ENCODE measurements at places on chromosomes 3 and 15. TPM values are rescaled to one million over a fixed set of nuclear protein-coding genes. Genes with fewer than 3 reads are reported as not detected.

DNA sequence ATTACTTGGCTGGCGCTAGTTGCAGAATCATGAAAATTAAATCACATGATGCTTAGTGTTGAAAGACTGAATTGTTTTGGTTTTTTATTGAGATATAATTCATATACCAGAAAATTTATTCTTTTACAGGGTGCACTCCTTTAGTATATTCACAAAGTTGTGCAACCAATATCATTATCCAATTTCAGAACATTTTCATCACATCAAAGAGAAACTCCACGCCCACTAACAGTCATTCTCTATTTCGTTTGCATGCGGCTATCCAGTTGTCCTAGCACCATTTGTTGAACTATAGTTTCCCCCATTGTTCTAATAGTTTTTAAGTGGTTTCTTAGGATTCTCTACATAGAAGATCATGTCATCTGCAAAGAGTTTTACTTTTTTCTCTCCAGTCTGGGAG, 3.7 kb downstream of the EHD4 start:
- no peak for DNase-seq

EPM2AIP1 gene
- total RNA-seq = 34.8 TPM

- DNase-seq = peak; percentile 25
Measured at GRCh38 chr3:145939431-145939830, 221.6 kb downstream of the PLOD2 start.

FMN1 gene
- 5.3 TPM for total RNA-seq

DNA sequence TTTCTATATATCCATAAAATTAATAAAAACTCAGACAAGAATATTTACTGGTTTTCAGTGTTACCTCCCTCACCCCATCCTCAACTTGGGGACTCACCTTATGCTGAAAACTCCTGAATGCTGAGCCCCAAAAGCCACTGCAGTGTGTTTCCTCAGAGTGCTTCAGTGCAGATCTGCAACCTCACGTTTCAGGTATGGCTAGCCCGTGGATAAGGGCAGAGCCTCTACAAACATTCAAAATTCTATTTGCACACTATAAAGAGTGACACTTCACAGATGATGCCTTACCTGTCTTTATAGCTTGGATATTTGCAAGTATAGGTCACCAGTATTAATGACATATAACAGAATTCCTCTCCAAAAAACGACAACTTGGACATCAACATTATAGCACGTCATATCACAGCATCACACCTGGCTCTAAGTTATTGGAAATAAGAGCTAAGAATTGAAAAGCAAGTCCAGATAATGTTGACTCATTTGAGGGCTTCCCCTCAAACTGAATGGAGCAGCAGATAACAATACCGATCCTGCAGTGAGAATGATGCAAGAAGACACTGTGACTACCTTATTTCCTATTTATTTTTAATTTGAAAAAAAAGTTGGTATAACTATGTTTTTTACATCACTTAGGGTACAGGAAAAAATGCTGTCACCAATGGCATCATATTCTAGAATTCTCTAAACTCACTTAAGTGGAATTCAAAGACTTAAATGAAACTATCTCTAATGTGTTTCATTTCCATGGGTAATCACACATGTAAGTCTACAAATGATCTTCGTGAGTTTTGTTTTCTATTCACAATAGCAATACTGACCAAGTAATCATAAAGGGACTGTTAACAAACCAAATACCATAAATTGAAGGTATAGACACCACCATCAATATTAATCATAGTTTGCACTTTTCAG, 40.7 kb upstream of the RSL24D1 start:
- no peak for DNase-seq

GRCh38 chr3:184884359-184885017, 72.5 kb downstream of the VPS8 start:
- DNase-seq = no peak

DNA sequence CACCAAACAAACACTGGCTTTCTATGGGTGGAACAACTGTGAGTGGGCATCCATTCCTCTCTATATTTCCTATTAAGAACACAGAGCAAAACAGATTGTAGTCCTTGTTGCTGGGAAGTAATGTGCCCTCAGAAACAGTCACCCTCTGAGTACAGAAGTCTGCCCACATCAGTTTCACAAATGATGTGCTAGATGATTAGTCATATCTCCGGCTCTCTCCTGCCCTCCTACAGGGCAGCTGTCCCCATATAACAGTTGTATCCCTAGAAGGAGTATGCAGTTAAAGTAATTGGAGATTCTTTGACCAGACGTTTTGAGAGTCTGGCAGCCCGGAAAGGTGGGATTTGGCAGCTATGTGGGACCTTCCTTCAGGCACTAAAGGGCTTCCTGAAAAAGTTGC, 159.9 kb downstream of the APBA2 start:
- no peak for DNase-seq

- no peak for DNase-seq
Measured at GRCh38 chr3:51141573-51141972, 243.5 kb upstream of the MANF start.

DNAH1 gene
- total RNA-seq = 3.3 TPM

DNA sequence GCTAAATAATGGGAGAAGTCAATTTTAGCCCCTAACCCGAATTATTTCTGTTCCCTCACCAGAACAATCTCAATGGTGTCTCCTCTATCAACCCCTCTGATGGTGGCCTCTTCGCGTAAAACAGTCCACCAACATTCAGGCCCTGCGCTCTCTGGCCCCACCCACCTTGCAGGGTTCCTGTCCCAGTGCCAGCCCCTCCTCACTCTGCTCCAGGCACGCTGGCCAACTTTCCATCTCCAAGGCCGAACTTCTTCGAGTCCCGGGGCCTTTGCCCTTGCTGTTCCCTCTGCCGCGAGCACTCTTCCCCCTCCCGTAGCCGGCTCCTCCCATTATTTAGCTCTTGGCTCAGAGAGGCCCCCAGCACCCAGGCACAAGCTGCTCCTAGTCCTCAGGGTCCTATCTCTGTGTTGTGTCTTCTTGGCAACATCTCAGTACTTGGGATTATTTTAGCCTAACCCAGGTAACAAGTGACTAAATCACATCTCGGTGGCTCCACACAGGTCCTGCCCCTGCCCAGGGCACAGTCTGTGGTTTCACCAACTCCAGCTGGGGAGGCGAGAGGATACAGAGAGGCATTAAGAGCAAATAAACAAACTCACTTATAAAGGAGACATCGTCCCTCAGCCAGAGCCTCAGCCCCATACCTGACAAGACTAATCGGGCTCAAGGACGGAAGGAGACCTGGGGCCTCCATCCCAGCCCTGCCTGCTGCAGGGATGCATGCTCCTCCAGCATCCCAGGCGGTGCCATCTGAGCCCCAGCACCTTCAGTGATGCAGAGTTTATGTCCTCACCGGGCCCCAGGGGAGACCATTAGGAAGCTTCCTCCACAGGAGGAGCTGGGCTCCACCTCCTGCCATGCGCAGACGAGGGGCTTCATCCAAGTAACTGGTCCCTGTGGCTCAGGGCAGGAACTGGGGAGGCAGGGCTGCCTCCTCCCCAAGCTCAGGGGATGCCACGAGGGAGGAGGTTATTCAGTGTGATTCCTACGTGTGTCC, 19.7 kb upstream of the IQSEC1 start:
- peak; percentile 26 for DNase-seq

ST3GAL6 gene
- 11.6 TPM for total RNA-seq

DNA sequence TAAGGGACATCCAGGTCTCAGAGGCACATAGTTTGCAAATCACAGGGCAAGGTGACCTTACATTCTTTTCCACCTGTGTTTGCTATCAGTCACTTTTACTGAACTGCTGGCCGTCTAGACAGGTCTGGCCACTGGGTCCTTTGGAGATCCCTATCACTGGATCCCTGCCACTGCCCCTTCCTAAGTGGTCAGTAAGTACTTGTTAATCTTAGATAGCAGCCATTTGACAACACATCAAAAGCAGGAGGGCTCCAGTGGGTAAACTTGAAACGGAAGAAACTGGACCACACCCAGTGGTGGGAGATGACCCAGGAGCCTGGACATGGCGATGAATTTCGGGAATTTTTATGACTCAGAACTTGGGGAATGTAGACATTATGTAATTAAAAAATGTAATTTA, 28.9 kb upstream of the RASGRP1 start:
- no peak for DNase-seq

CPA3 gene
- 10.2 TPM for total RNA-seq

- peak; percentile 93 for DNase-seq
Measured at GRCh38 chr15:79811406-79812405, 85.1 kb downstream of the MTHFS start.

- DNase-seq = no peak
Measured at GRCh38 chr15:75669191-75669878, 21.6 kb downstream of the SNX33 start.

DNA sequence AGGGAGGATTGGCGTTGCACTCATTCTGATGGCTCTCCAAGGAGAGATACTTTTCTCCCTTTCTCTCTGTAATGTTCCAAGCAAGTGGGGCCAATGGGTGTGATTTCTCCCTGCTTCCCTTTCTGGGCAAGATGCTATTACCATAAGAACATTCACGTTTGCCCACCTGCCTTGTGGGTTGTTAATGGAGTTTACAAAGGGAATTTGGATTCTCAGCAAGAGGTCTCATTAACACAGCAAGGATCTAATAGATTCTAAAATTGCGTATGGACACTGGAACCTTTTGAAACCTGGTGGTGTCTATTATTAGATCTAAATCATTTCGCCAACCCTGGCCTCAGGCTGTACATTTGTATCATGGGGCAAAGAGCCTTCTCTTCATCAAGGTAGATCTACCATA, 74.1 kb downstream of the SLCO3A1 start:
- no peak for DNase-seq

GRCh38 chr3:30858894-30859389, 35.5 kb downstream of the GADL1 start:
- no peak for DNase-seq

DNA sequence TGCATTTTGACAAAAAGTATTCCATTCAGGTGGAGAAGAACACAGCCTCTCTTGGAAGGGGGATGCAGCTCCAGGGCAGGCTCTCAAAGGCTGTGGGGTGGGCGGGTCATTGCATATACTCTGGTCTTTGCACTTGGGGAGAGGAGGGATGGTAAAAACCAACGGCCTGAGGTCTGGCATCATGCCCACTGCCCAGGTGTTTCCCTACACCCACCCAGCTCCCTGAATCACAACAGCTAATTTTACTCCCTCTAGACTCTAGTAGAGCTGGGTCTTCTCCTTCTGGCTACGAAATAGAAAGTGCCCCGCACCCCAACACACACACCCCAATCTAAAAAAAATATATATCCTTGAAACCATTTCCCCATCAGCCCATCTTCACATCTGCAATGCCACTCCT, 1.0 kb downstream of the MYLK start:
- DNase-seq = no peak

DNA sequence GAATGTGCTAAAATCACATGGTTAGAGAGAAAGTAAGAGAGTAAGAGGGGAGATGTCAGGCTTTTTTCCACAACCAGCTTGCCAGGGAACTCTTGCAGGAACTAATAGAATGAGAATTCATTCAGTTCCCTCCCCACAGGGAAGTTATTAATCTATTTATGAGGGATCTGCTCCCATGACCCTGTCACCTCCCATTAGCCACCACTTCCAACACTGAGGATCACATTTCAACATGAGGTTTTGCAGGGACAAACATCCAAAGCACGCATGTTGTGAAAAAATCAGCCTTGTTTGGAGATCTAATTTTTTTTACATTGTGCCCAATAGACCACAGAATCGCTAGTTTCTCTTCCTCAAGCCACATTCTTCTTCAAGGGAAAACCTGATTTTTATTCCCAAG, 904.0 kb downstream of the TBL1XR1 start:
- DNase-seq = no peak

GRCh38 chr3:183178833-183179549, 16.5 kb upstream of the LAMP3 start:
- peak; percentile 54 for DNase-seq

- no peak for DNase-seq
Measured at GRCh38 chr3:4994823-4995499, 15.7 kb downstream of the BHLHE40 start.

- no peak for DNase-seq
Measured at GRCh38 chr15:48058371-48058770, 62.4 kb upstream of the SLC24A5 start.

DNA sequence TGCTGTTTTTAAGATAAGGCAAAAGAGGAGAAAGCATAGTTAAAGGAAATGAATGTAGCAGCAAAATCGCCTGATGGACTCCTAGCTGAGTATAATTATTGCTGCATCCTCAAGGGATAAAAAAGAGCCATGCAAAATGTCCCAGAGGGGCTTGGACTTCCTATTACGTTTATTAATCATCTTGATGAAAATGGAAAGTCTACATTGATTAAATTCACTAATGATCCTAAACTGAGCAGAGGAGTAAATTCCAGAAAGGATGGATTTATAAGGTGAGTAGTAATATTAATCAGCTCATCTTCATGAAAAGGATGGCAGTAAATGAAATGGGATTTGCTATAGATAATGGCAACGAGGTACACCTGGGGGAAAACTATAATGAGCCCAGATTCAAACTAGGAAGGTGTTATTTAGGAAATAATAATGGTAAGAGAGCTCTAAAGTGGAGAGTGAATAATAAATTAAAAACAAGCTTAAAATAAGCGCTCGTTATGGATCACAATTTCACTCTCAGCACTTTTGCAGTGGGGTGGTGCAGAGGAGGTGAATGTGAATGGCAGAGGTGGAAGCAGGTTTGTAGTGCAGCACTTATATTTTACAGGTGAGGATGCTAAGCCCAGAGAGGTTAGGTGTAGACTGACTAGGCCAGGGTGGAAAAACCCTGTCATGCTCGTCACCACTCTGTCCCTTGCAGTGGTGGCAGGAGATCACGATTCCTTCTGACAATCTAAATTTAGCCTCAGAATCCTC, 22.3 kb downstream of the IL5RA start:
- DNase-seq = no peak

TMC3 gene
- not detected for total RNA-seq

CLDN11 gene
- 4.1 TPM for total RNA-seq

DNA sequence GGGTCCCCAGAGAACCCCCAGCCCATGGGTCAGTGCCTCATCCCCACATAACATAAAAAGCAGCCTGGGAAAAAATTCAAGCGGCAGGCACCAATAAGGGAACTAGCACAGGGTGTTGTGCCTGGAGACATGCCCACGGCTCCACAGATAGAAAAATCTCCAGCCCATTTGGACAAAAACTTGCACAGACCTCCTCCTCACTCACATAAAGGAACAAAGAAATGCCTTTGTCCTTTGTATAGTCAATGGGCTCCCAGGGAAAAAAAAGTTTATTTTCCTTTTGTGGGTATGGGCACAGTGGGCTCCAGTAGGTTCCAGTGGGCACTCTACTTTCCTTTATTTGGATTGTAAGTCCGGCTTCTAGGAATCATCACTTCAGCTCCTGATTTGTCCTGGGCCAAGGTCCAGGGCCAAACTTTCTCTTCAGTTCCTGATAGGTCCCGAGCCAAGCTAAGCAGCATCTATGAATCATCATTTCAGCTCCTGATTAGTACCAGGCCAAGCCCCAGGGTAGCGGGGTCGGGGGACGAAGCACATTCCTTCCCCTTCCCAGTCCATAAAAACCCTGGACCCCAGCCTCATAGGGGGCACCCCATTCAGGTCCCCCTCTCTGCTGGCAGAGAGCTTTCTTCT, 1.6 kb upstream of the DNAH12 start:
- DNase-seq = no peak

TFRC gene
- total RNA-seq = 110 TPM

GRCh38 chr15:84982301-84982920, 755 bp downstream of the PDE8A start:
- DNase-seq = no peak

HIGD2B gene
- total RNA-seq = not detected

- no peak for DNase-seq
Measured at GRCh38 chr3:173403376-173403775, 5.8 kb downstream of the NLGN1 start.

GRCh38 chr15:40108061-40108854, 421 bp downstream of the BMF start:
- peak; percentile 70 for DNase-seq

All from tongue (tissue), 3 donors.